Epithelial cell of alveolus of lung (primary cell): ENCODE measurements at places on chromosomes 7 and 10. TPM values are rescaled to one million over a fixed set of nuclear protein-coding genes. Genes with fewer than 3 reads are reported as not detected.

Gene SLC26A5
- total RNA-seq, result not detected in 2 replicates

Gene STEAP1B
- total RNA-seq, result 4.4 and 9.4 TPM in 2 replicates

Gene MKX
- total RNA-seq, result 0.08 and 0.26 TPM in 2 replicates

Gene CFAP70
- 0.13 and 0.64 TPM in 2 replicates for total RNA-seq

Gene HOGA1
- 0.13 and 0.48 TPM in 2 replicates for total RNA-seq

Gene RGR
- not detected in 2 replicates for total RNA-seq

Gene LYZL2
- total RNA-seq, result not detected in 2 replicates

Gene TFAM
- 18.4 and 19.0 TPM in 2 replicates for total RNA-seq

Gene PRKCQ
- total RNA-seq, result 0.24 and 0.65 TPM in 2 replicates

Gene ACTL6B
- not detected in 2 replicates for total RNA-seq

Gene HOXA9
- 1.0 and 2.4 TPM in 2 replicates for total RNA-seq

Gene AVPI1
- 17.1 and 28.0 TPM in 2 replicates for total RNA-seq

Gene UTF1
- not detected in 2 replicates for total RNA-seq

Gene PPP1R17
- total RNA-seq, result not detected in 2 replicates

Gene CACUL1
- 14.7 and 18.0 TPM in 2 replicates for total RNA-seq

Gene DPYSL4
- 12.3 and 14.6 TPM in 2 replicates for total RNA-seq

Gene CUBN
- total RNA-seq, result 0.13 and 0.16 TPM in 2 replicates

Gene MYOZ1
- 0.39 TPM in 1 of 2 replicates, not detected in the other for total RNA-seq

Gene ITPRID1
- total RNA-seq, result not detected in 2 replicates

Gene ASB10
- not detected in 2 replicates for total RNA-seq

Gene TMEM176A
- 19.9 TPM in 1 of 2 replicates, not detected in the other for total RNA-seq

Gene KIAA1549
- 1.9 and 2.1 TPM in 2 replicates for total RNA-seq
